GM12892 (cell line): ENCODE measurements at places on chromosomes 12 and 14.

DNA sequence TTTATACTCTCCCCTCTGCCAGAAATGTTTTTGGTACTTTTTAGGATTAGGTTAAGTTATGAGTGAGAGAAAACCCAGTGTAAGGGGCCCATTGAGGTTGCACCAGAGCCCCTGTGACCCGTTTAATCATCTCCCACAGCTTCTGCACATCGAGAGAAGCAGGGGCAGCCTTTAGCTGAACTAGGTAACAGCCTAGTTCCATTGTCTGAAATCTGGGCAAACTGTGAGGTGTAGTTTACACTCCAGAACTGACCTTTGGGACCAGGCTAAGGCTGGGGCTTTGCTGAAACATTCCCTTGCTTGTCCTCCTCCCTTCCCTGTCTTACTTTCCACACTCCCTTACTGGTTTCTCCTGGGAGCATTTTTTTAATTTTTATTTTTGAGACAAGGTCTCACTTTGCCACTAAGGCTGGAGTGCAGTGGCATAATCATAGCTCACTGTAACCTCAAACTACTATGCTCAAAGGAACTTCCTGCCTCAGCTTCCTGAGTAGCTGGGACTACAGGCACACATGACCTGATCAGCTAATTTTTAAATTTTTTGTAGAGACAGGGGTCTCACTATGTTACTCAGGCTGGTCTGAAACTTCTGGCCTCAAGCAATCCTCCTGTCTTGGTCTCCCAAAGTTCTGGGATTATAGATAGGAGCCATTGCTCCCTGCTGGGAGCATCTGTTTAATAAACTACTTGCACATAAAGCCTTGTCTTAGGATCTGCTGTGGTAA, 25.9 kb upstream of the DHRS2 start:
- no peak for DNase-seq

- no peak for DNase-seq
Observed at GRCh38 chr14:20841096-20841495, 38.5 kb upstream of the RNASE1 start.

GRCh38 chr12:80299976-80300375, 144.1 kb upstream of the PTPRQ start:
- DNase-seq, result peak; percentile 6

- no peak for DNase-seq
Observed at GRCh38 chr14:38824706-38825105, 278.3 kb downstream of the SEC23A start.

DNA sequence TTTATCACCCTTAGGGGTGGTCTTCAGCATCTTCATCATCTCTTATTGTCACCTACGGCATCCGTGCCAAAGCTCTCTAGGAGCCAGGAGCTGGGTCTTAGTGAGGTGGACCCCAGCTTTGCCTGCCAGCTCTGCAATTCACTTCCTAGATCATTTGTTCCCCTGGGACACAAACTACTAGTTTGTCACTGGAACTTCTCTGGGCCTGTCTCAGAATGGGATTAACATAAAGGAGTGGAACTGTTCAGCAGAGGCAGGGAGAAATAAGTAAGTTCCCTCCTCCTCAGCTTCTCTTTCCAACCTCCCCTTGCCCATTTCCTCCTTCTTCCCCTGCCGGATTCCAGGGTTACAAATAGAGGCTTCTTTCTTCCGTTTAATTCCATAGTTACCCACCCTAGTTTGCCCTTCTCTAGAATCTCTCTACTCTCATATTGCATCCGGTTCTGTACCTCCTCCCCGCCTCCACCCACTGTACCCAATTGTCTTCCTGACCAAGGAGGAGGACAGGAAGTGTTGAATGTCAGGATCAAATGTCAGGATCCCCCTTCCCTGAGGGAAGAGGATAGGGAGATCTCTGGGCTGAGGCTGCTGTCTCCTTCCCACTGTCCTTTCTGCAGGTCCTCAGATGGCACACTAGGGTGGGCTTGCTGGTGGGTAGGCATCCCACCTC, 25.0 kb downstream of the LARP4 start:
- DNase-seq, result no peak

GRCh38 chr12:120759591-120760348, 34.1 kb downstream of the ACADS start:
- no peak for DNase-seq

- DNase-seq, result no peak
Observed at GRCh38 chr12:39490500-39491282, 47.8 kb upstream of the KIF21A start.

DNA sequence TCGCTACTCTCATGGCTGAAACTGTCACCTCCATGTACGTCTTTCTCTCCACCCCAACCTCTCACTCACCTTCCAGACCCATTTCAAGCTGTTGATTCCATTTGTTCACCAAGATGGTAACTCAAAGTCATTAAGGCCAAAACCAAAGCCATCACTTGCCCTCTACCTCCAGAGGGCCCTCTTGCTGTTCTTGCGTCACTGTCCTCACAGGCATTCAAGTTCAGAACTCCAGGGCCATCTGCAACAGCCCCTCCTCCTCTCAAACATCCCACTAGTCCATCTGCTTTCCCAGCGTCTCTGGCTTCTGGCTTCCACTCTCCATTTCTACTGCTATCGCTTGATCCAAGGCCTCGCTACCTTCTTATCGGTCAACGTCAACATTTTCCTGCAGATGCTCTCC, 74.5 kb downstream of the VWF start:
- DNase-seq, result no peak

DNA sequence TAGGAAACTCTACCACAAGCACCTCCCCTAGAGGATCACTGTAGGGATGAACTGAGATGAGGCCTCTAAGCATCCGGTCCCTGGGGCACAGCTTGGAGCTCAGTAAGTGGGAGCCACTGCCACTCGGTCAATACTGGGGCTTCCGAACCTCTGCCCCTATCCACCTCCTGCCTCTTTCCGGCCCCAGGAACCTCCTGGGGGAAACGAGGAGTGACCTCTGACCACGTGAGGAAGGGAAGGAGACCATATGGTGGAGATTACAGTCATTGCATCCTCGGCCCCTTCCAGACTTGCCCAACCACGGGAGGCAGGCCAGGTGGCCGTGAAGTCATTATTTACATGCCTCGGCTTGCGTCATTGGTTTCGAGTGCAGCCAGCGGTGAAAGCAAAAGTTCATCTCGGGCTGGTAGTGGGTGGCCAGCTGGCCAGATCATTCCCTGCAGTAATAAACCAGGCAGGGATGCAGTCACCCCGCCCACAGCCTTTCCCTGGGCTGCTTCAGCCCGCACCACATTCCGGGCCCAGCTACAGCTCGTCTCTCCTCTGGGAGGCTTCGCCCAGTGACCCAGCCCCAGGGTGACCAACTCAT, 65.4 kb downstream of the C14orf132 start:
- no peak for DNase-seq

GRCh38 chr12:48901278-48901677, 24.0 kb downstream of the FKBP11 start:
- DNase-seq, result peak; percentile 27

DNA sequence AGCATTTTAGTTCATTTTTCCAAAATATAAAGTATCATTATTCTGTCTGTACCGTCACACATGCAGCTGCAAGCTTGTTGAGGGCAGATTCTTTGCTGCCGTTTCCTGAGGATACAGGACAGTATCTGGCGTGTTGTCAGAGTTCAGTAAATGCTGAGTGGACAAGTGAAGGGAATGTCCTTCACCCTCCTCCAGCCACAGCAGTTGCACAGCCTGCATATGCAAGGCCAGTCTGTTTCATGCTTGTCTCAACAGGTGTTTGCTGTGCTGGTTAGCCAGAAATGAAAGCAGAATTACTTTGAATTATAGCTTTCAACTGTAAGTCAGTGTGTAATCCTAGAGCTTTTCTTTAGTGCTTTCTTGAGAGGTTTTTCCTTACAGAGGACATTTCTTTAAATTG, 36.5 kb downstream of the TDP1 start:
- DNase-seq, result no peak

DNA sequence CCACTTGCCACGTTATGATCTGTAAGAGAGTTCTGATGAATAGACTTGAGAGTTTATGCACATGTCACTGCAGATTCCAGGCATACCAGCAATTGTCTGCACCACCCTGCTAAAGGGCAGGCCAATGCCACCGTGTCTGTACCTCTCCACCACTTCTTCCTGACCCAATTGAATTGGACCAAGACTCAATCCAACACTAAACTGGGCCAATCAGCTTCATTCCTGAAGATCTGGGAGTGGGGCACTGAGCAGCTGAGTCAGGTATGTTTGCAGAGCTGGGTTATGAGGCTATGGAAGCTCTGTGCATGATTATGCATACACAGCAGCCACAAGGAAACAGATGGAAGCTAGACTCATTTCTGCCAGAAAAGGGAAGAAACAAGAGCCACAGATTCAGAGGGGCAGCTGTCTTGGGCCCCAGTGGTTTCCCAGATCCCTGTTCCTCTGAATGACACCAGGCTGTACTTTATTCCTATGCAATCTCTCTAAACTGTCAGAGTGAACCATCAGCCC, 28.0 kb downstream of the DAO start:
- no peak for DNase-seq

- no peak for DNase-seq
Observed at GRCh38 chr12:47714826-47715386, 9.1 kb upstream of the RPAP3 start.

GRCh38 chr12:29709054-29709453, 74.7 kb downstream of the TMTC1 start:
- DNase-seq, result no peak

- no peak for DNase-seq
Observed at GRCh38 chr12:50258167-50258551, 25.2 kb downstream of the LIMA1 start.

DNA sequence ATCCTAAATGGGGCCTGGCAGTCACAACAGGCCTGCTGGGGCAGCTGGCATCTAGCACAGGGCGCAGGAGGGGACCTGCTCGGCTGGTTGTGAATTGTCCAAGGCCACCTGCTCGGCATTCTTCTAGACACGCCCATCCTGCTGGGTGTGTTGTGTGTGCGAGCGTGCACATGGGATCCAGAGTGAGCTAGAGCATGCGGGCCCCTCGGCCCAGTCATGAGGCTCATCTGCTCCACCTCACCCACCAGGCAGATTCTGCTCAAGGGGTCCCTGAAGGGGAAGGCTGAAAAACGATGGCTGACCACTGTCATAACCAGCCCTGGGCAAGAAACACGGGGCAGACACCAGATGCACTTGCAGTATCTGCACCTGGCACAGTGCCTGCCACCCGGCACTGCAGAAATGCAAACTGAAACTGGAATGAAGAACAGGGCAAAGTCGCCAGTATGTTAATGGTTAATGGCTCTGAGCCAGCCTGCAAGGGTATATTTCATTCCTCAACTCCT, 31.8 kb downstream of the MAX start:
- no peak for DNase-seq

- no peak for DNase-seq
Observed at GRCh38 chr14:105357626-105358025, 40.7 kb upstream of the TEX22 start.

DNA sequence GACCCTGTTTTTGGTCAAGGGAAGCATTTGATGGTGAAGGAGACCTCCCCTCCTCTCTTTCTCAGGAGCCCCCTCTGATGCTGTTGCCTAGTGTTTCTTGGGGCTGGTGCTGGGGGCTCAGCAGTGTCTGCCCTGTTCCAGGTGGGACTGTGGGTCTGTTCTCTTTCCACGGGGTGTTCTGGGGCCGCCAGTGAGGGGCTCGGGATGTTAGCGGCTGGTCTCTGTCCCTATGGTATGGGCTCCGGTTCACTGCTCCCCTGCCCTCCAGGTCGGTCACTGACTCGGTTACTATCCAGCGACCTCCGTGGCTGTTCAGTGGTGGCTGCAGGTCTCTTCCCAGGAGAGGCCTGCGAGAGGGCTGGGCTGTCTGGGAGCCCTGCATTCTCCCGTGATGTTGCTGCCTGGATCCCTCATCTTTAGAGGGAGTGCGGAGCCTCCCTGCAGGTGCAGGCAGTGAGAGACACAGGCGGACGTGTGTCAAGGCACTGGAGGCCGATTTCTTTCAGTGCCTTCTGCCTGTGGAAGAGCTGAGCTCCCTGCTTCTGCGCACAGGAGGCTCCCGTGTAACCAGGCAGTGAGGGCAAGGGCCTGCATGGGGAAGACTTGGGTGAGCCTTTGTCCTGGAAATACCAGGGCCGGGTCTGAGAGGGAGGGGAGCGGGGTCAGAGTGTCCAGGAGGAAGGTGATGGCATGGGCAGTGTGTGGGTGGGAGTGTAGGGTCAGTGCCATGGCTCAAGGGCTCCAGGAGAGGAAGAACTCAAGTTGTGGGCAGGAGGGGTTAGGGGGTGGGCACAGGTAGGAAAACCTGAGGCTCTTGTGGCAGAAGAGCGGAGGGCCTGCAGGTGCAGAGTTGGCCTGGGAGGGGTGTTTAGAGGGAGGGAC, 362.6 kb downstream of the TMEM121 start:
- DNase-seq, result no peak

- no peak for DNase-seq
Observed at GRCh38 chr14:87271331-87271730, 721.7 kb downstream of the GALC start.

DNA sequence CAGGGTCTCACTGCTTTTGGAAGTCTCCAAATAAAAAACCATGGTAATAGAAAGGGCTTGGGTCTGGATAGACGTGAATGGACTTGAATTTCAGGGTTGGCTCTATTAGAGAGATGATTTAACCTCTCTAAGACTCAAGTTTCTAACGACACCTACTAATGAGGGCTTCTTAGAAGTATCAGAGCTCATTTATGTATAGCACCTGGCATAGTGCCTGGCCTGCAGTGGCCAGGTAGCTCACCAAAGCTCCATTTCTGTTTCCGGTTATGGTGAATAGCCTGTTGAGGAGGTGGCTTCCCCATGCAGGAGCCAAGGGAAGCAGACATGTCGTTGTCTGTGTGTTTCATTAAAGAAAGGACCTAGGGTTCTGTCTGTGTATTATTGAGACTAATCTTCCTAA, 108.6 kb downstream of the ETV6 start:
- no peak for DNase-seq

GRCh38 chr12:16269946-16270345, 7.5 kb downstream of the SLC15A5 start:
- no peak for DNase-seq

DNA sequence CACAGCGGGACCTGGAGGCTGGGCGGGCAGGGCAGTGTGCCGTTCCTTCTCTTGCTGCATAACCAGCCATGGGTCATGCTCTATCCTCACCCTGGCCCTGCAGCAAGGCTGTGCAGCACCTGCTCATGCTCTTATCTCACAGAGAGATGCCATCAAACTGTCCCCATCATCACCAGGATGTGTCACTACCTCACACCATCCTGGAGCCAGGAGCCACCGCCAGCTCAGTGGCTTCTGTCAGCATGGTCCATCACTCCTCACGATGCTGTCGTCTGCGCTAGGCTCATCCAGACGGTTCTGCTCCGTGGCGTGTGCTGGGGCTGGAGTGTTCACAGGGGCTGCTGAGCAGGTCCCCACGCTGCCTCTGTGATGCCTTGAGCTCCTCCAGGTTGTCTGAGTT, 77.2 kb upstream of the DYNC1H1 start:
- no peak for DNase-seq
